IPS DF 6.9 (cell line): ENCODE measurements at places on chromosomes 12 and 14.

DNA sequence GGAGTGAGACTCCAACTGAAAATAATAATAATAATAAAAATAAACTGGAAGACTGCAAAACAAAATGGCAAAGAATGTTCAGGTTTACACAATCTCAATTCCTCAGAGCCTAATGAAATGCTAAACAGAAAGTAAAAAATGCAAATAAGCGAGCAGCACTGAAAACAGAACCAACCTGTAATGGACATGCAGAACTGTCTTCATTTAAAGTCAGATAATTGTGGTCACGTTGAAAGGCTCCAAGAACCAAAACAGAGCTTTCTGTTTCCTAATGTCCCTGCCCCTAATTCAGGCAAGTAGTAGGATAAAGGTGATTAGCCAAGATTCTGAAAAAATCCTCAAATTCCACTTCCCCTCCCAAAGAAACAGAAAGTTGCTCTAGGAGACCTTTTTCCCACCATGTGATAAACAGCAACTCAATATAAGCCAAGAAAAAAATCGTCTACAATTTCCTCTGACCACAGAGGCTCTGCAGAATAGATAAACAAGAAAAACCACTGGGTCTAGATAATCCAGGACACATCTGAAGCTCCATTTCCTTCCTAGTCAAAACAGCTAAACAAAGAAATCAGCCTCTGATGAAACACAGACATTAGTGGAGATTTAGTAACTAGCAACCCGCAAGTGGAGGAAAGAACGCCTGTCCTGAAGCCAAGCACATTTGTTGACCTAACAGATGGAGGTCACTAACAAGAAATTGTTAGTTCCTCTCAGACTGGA is 3.0 kb downstream of the MIS18BP1 start:
- H3K36me3 ChIP-seq, result no peaks in the 10 kb centered on the region; the same call in 1 of the 2 replicates
- no peak for DNase-seq
- no peaks in the 10 kb centered on the region for H3K27me3 ChIP-seq
- H3K4me3 ChIP-seq, result no peak overlapping the region
- H3K4me1 ChIP-seq, result peaks cover 2% of the 10 kb centered on the region; the same call in 1 of the 2 replicates

- H3K27me3 ChIP-seq, result no peaks in the 10 kb centered on the region
- no peak overlapping the region for H3K4me3 ChIP-seq
- no peaks in the 10 kb centered on the region for H3K36me3 ChIP-seq
- peaks cover 1% of the 10 kb centered on the region; the same call in 1 of the 2 replicates for H3K4me1 ChIP-seq
- no peak overlapping the region for H3K27ac ChIP-seq
These were observed 106.5 kb upstream of the PRKD1 start for GRCh38 chr14:30034152-30034551.

- no peak overlapping the region for H3K4me3 ChIP-seq
- no peak for DNase-seq
- no peaks in the 10 kb centered on the region for H3K27me3 ChIP-seq
These were observed 17.4 kb downstream of the GPRC5D start for GRCh38 chr12:12934556-12934955.

- DNase-seq, result no peak
- H3K27me3 ChIP-seq, result no peaks in the 10 kb centered on the region
- no peak overlapping the region for H3K4me3 ChIP-seq
- peaks cover 1% of the 10 kb centered on the region; the same call in 1 of the 2 replicates for H3K4me1 ChIP-seq
- no peak overlapping the region for H3K27ac ChIP-seq
These were observed 10.5 kb downstream of the LDHB start for GRCh38 chr12:21647179-21647578.

DNA sequence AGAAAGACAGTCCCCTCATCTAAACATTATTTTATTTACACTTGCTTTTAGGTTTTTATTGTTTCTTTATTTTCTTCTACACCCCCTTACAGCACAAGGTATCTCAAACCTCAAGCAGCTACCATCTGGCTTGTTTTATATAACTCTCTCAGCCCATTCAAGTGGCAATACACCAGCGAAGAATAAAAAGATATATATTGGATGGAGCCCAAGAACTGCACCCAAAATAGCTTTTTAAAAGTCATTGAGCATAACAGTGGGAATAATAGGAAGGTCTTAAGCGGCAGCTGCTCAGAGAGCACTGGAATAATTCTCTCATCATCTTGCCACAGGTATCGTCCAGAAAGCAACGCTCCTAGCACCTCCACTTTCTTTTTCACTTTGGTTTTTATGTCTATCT is 322.5 kb downstream of the SYT1 start:
- no peaks in the 10 kb centered on the region for H3K36me3 ChIP-seq
- no peak for DNase-seq
- H3K4me3 ChIP-seq, result no peak overlapping the region
- no peaks in the 10 kb centered on the region for H3K27me3 ChIP-seq
- no peaks in the 10 kb centered on the region; the same call in 1 of the 2 replicates for H3K4me1 ChIP-seq

DNA sequence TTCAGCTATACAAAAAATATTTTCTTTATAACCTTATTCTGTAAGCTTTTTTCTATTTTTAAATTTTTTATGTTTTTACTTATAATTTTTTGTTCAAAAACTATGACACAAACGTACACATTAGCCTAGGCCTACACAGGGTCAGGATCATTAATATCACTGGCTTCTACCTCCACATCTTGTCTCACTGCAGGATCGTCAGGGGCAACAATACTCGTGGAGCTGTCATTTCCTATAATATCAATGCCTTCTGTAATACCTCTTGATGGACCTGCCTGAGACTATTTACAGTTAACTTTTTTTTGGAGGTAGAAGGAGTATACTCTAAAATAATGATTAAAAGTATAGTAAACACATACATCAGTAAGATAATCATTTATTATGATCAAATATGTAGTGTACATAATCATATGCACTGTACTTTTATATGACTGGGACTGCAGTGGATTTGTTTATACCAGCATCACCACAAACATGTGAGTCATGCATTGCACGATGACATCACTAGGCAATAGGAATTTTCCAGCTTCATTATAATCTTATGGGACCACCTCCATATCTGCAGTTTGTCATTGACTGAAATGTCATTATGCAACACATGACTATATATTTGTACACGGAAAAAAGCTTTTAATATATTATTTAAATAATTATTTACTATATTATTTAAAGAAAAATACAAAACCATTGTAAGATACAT is 18.5 kb upstream of the PMCH start:
- no peak for DNase-seq
- H3K4me1 ChIP-seq, result no peaks in the 10 kb centered on the region
- H3K4me3 ChIP-seq, result no peak overlapping the region
- H3K27me3 ChIP-seq, result no peaks in the 10 kb centered on the region
- no peaks in the 10 kb centered on the region for H3K36me3 ChIP-seq
